Caco-2 (cell line): ENCODE measurements at places on chromosomes 2 and 18. TPM values are rescaled to one million over a fixed set of nuclear protein-coding genes. Genes with fewer than 3 reads are reported as not detected.
A peak's percentile ranks its signal among the peaks of the same experiment; 100 is the strongest.

- no peak for DNase-seq
- H3K4me3 ChIP-seq: no peak overlapping the region
- H3K27me3 ChIP-seq: no peaks in the 10 kb centered on the region
- no peaks in the 10 kb centered on the region for H3K4me1 ChIP-seq
- H3K36me3 ChIP-seq: no peaks in the 10 kb centered on the region
These were observed 216.8 kb upstream of the CNTNAP5 start for GRCh38 chr2:123808243-123808642.

DNA sequence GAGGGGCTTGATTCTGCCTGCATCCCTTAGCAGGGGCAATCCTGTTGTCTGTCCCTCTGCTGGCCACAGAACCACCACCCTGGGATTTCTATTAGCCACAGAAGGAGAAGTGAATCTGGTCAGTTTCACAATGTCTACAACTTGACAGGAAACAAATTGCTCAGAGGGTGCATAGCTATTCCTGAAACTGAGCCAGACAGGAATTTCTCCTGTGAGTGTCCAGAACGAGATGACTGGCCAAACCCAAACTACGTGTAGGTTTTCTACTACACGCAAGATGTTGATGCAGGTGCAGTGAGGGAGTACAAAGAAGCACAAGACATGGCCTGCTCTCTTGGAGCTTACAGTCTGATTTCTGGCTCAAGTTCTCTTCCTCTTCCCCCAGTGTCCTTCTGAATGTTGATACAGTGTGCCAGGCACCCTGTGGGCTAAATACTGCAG, 201.9 kb downstream of the CLIP4 start:
- no peaks in the 10 kb centered on the region; the same call in 1 of the 2 replicates for H3K27me3 ChIP-seq
- no peak for DNase-seq
- no peak overlapping the region for H3K27ac ChIP-seq
- H3K36me3 ChIP-seq: no peaks in the 10 kb centered on the region
- H3K4me1 ChIP-seq: no peaks in the 10 kb centered on the region
- H3K4me3 ChIP-seq: no peak overlapping the region

DNA sequence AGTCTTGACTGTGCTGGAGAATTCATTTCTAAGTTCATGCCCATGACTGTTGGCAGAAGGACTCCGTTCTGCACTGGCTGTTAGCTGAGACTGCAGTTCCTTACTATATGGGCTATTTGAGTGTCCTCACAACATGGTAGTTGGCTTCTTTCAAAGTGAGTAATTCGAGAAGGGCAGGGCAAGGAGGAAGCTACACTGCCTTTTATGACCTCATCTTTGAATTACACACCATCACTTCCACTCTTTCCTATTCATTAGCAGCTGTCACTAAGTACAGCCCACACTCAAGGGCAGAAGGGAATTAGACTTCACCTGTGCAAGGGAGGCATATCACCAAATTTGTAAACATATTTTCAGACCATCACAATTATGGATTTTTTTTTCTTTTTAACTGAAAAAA, 55.9 kb upstream of the EPAS1 start:
- H3K27ac ChIP-seq: no peak overlapping the region
- H3K4me1 ChIP-seq: no peaks in the 10 kb centered on the region
- no peaks in the 10 kb centered on the region for H3K36me3 ChIP-seq

- H3K27me3 ChIP-seq: no peaks in the 10 kb centered on the region
- peak overlapping the region; percentile 85 for H3K27ac ChIP-seq
- no peak overlapping the region for H3K4me3 ChIP-seq
- H3K36me3 ChIP-seq: peaks cover 2% of the 10 kb centered on the region
- peak; percentile 67 for DNase-seq
- H3K4me1 ChIP-seq: peaks cover 73% of the 10 kb centered on the region
These were observed 5.0 kb upstream of the MYL12B start for GRCh38 chr18:3256693-3257626.

GRCh38 chr2:163736433-163737189, 803 bp upstream of the FIGN start:
- DNase-seq: no peak
- H3K27me3 ChIP-seq: no peaks in the 10 kb centered on the region
- no peaks in the 10 kb centered on the region for H3K4me1 ChIP-seq
- H3K27ac ChIP-seq: no peak overlapping the region
- no peak overlapping the region for H3K4me3 ChIP-seq

The ST8SIA5 gene
- total RNA-seq: not detected in 2 replicates

DNA sequence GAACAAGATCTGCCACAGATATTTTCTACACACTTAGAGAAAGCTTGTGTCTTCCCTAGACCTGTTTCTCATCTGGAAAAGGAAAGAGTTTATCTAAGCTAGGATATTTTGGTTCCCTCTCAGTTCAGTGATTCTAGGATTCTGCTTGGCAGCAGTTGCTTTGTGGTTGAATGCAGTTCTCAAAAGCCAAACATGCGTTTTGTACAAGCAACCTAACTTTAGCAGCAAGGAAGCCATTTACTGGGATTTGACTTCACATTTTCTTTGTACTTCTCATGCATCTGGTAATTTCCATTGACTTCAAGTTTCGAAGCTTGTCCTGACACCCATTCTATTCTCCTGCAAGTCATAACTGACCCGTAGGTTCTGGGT, 33.3 kb downstream of the VSNL1 start:
- H3K27me3 ChIP-seq: no peaks in the 10 kb centered on the region
- no peak for DNase-seq
- H3K4me3 ChIP-seq: no peak overlapping the region

- peaks cover 9% of the 10 kb centered on the region for H3K4me1 ChIP-seq
- no peak for DNase-seq
- no peak overlapping the region for H3K4me3 ChIP-seq
- no peaks in the 10 kb centered on the region for H3K27me3 ChIP-seq
These were observed 29.4 kb downstream of the STAT1 start for GRCh38 chr2:190984595-190984994.

- H3K36me3 ChIP-seq: no peaks in the 10 kb centered on the region
- H3K27ac ChIP-seq: peak overlapping the region; percentile 49
- H3K27me3 ChIP-seq: no peaks in the 10 kb centered on the region
- no peaks in the 10 kb centered on the region for H3K4me1 ChIP-seq
These were observed 6.7 kb upstream of the ESPNL start for GRCh38 chr2:238093181-238094140.

The NMUR1 gene
- total RNA-seq: not detected in 2 replicates

- H3K36me3 ChIP-seq: no peaks in the 10 kb centered on the region
- no peaks in the 10 kb centered on the region for H3K27me3 ChIP-seq
- H3K4me1 ChIP-seq: no peaks in the 10 kb centered on the region
- H3K4me3 ChIP-seq: no peak overlapping the region
- no peak for DNase-seq
These were observed 201.1 kb downstream of the ZNF804A start for GRCh38 chr2:184799379-184799778.

DNA sequence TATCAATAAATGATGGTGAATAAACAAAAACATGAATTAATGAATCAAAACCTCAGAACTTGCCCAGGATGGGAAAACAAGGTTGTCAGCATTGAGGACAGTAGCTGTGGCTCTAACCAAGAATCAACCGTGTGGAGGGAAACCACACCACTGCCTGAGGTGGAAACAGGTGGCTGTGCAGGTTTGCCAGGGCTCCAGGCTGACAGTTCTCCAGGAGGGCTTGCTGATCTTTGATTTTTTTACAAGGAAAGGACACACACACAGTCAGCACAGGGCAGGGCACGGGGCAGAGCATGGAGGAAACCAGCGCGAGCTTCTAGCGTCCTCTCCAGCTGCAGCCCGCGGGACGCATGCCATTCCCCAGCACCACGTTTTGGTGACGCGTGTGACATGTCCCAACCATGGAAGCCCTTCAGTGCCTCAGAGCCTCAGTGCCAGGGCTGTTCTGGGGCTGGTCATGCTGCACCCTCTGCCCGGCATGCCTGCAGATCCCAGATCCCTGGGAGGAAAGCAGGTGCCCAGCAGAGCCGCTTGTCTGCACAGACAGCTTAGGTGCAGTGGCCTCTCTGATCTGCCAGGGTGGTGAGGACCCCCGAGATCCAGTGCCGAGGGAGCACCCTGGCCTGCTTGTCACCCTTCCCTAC, 15.8 kb upstream of the AGXT start:
- no peak overlapping the region for H3K27ac ChIP-seq
- H3K4me3 ChIP-seq: no peak overlapping the region

GRCh38 chr2:189557373-189557772, 23.2 kb downstream of the SLC40A1 start:
- H3K36me3 ChIP-seq: peaks cover 2% of the 10 kb centered on the region; the same call in 1 of the 2 replicates
- peak overlapping the region; percentile 42 for H3K27ac ChIP-seq
- no peak overlapping the region for H3K4me3 ChIP-seq
- no peaks in the 10 kb centered on the region for H3K27me3 ChIP-seq
- H3K4me1 ChIP-seq: peaks cover 93% of the 10 kb centered on the region
